Breast epithelium (tissue), 4 donors: ENCODE measurements at places on chromosomes 12 and 14.

DNA sequence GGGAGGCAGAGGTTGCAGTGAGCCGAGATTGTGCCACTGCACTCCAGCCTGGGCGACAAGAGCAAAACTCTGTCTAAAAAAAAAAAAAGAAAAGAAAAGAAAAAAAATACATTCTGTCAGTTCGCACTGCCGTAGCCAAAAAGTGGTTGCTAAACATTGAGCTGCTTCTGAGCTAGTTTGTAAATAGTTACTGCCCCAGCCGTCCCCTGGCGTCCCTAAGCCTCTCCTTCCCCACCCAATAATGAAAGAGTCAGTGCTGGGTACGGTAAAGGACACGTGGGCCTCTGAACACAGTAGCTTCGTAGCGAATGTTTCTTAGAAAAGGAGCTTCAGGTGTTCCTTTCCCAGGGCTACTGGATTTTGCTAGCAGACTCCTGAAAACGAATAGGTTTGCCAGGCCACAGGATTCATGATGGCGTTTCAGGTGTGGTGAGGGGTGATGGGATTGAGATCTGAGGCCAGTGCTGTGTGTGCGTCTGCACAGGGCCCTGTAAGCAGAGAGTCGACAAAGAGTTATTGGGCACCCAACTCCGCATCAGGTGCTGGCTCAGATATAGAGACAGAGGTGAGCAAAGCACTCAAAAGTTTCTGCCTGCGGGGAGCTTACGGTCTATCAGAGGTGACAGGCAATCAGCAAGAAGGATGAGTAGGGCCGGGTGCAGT lies 94.1 kb downstream of the LGMN start:
- no peaks in the 10 kb centered on the region for H3K4me1 ChIP-seq
- no peak for DNase-seq
- no peaks in the 10 kb centered on the region for H3K27me3 ChIP-seq
- no peak overlapping the region for H3K27ac ChIP-seq
- no peaks in the 10 kb centered on the region for H3K36me3 ChIP-seq

DNA sequence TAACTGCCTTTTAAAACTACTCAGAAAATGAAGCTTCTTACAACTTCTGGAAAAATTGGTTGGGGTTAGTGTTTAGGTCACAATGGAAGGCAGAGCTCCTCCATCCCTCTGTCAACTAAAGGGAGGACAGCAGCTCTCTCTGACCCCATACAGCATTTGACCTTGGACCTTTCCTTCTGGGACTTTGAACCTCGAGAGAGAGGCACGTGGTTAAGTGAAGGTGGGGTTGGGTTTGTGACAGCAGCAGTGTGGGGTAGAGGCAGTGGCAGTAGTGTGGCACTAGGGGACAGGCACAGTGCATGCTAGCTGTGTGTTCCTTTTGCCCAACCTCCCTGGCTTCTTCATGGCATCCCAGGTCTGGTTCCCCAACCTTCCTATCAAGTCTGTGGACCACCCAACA lies 9.4 kb upstream of the C12orf75 start:
- no peaks in the 10 kb centered on the region for H3K36me3 ChIP-seq
- H3K4me1 ChIP-seq: no peaks in the 10 kb centered on the region
- H3K27me3 ChIP-seq: no peaks in the 10 kb centered on the region
- no peak for DNase-seq
- H3K4me3 ChIP-seq: no peak overlapping the region

- H3K4me1 ChIP-seq: no peaks in the 10 kb centered on the region
- no peak overlapping the region for H3K4me3 ChIP-seq
- H3K27me3 ChIP-seq: no peaks in the 10 kb centered on the region
- no peak for DNase-seq
Observed at GRCh38 chr12:121175383-121176119, 34.4 kb upstream of the P2RX4 start.

DNA sequence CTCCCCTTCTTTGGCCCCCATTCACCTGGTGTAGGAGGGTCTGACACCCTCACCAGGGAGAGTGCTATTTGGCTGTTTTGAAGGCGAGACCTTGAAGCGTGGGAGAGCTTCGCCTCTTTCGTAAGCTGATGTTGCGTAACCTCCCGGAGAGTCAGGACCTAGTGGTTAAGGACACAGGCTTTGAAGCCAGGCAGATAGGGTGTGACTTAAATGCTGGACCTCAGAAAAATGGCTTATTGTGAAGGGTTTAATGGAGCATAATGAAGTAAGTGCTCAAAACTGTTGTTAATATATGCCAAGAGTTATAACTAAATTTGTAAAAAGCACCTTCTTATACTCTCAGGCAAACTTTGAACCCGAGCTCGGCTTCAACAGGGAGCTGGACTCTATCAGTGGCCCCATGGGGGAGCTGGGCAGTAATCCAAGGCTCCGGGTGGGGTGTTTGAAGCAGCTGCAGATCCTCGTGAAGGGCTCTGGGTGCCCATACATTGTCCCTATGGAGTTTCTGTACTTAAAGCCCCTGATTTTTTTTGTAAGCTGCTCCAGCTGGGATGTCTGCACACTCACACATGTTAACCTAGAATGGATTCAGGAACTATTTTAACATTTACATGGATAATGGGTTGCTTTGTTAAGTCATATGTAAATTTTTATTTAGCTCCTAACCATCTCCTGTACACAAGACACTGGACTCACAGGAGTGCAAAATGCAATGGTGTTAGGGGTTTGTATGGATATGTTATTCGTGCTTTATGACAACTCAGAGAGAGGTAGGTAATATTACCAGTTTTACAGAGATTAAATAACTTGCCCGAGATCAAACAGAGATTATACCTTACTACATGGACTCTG lies 26.0 kb downstream of the PPFIBP1 start:
- no peaks in the 10 kb centered on the region for H3K36me3 ChIP-seq
- H3K27me3 ChIP-seq: no peaks in the 10 kb centered on the region
- peak; percentile 63 for DNase-seq
- H3K27ac ChIP-seq: peak overlapping the region; percentile 81
- H3K4me1 ChIP-seq: peaks cover 5% of the 10 kb centered on the region

GRCh38 chr12:50013361-50014147 lies 11.7 kb downstream of the RACGAP1 start:
- H3K27me3 ChIP-seq: no peaks in the 10 kb centered on the region
- DNase-seq: no peak
- H3K4me1 ChIP-seq: no peaks in the 10 kb centered on the region
- H3K27ac ChIP-seq: no peak overlapping the region
- H3K36me3 ChIP-seq: no peaks in the 10 kb centered on the region
- H3K4me3 ChIP-seq: no peak overlapping the region

DNA sequence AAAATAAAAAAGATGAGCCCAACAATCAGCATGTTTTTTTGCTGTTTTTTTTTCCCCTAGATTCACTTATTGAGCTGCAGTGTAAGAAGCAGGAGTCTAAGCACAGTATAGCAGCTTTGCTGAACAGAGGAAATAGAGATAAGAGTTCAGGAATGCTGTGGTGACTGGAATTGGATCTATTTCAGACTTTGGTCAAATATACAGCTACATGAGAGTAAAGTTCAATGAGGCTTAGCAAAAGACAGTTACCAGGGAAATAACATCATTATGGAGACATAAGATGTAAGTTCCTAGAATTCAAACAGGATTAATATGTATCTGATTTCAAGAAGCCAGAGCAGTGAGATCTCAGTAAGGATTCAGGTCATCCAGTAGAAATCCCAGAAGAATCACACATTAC lies 613.0 kb downstream of the RPS29 start:
- no peak overlapping the region for H3K27ac ChIP-seq
- no peak for DNase-seq
- H3K4me1 ChIP-seq: no peaks in the 10 kb centered on the region
- no peaks in the 10 kb centered on the region for H3K27me3 ChIP-seq
- no peak overlapping the region for H3K4me3 ChIP-seq

GRCh38 chr12:28568118-28568517 lies 377.9 kb downstream of the CCDC91 start:
- no peak overlapping the region for H3K4me3 ChIP-seq
- peak overlapping the region; percentile 58 for H3K27ac ChIP-seq
- H3K27me3 ChIP-seq: no peaks in the 10 kb centered on the region
- H3K36me3 ChIP-seq: no peaks in the 10 kb centered on the region

DNA sequence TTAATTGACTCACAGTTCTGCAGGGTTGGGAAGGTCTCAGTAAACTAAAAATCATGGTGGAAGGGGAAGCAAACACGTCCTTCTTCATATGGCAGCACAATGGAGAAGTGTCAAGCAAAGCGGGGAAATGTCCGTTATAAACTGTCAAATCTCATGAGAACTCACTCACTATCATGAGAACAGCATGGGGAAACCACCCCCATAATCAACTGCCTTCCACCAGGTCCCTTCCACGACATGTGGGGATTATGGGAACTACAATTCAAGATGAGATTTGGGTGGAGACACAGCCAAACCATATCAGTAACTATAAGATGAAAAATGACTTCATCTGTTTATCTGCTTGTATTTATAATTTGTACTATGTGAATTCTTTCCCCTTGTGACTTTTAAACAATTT lies 577.6 kb upstream of the MDGA2 start:
- H3K27me3 ChIP-seq: no peaks in the 10 kb centered on the region
- H3K36me3 ChIP-seq: no peaks in the 10 kb centered on the region
- no peak for DNase-seq
- H3K27ac ChIP-seq: no peak overlapping the region
